ENCODE measurements at places on chromosomes 3 and 15. TPM values are rescaled to one million over a fixed set of nuclear protein-coding genes. Genes with fewer than 3 reads are reported as not detected.

ACTRT3 gene
- total RNA-seq = 1.6 TPM

SAXO2 gene
- total RNA-seq = 1.9 TPM

WDR6 gene
- total RNA-seq = 151 TPM

TNFAIP8L3 gene
- total RNA-seq = 24.5 TPM

CACNA1D gene
- 0.78 TPM for total RNA-seq

DLL4 gene
- 9.7 TPM for total RNA-seq
